ENCODE measurements at places on chromosomes 3 and 15.

- DNase-seq: no peak
These were observed 5.7 kb upstream of the BNIP2 start for GRCh38 chr15:59694779-59695178.

DNA sequence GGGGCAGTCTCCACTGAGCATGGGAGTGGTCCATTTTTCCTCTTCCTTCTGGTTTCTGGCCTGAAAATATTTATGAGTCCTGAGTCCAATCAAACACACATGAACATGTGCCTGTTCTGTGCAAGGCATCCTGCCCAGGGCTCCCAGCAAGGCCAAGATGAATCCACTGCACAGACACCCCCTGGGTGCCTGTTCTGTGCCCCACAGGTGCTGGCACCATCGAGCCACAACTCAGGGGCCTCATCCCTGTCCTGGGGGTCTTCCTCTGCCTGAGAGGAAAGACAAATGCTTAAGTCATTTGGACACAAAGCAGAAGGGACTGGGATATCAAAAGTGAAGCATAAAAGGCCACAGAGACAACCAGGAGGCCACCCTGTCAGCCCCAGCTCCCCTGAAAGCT is 87.4 kb upstream of the IQSEC1 start:
- DNase-seq: no peak

DNA sequence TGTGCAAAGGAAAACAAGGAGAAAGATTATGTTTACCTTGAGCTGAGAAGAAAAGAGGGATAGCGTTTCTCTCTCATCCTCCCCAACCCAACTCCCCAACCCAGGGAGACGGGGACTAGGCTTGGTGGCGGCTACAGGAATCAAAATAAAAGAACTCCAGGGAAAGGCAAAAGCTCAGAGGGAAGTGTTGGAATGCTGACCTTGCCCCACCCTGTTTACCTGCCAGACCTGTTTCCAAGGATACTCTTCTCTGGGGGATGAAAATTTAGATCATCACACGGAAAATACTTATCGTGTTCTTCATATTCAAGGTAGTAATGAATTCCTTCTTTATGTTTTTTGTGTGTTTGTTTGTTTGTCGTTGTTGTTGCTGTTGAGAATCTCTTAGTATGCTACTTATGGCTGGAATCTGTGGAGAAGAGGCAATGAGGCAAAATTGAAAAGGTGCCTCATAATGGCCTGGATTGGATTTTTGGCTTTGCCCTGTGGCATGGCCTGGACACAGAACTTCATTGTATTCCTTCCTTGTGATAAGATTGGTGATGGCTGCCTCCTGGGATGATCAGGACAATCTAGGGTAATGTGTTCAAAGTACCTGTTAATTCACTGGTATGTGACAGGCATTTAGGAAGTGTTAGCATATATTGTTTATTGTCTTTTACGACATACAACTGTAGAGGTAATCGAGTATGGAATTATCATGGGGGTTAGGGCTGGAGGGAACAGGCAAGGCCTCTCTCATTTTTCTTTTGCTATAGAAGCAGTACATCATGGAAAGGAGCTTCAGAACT is 11.1 kb upstream of the TPRG1 start:
- no peak for DNase-seq

- DNase-seq: no peak
These were observed 56.4 kb upstream of the RASGRP1 start for GRCh38 chr15:38620851-38621594.

DNA sequence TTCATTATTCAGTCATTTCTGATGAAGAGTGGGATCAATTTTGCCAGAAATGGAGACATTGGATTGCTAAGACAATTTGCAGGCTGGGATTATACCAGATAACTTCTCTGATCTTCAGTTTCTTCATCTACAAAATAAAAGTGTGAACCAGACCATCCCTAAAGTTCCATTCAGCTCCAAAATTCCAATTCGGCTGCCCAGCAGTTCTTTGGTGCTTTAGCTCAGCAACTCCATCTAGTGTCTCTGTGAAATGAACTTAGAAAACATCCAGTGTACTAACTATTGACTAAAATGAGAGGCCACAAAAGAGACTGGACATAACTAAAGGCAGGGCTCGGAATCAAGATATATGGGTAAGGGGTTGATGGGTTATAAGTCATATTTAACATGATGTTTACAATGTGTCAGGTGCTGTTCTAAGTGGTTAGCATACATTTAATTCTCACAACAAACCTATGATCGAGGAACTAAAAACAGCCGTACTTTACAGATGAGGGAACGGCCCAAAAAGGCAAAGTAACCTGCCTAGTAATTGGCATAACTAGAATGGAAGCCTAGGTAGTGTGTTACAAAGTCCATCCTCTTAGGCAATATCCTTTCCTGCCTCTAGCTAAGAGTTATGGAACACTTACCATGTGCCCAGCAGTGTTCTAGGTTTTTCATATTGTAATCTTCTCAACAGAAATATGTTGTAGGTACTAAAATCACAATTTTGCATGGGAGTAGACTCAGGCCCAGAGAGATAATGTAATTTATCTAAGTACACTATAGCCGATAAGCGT is 17.0 kb downstream of the THAP10 start:
- DNase-seq: no peak

DNA sequence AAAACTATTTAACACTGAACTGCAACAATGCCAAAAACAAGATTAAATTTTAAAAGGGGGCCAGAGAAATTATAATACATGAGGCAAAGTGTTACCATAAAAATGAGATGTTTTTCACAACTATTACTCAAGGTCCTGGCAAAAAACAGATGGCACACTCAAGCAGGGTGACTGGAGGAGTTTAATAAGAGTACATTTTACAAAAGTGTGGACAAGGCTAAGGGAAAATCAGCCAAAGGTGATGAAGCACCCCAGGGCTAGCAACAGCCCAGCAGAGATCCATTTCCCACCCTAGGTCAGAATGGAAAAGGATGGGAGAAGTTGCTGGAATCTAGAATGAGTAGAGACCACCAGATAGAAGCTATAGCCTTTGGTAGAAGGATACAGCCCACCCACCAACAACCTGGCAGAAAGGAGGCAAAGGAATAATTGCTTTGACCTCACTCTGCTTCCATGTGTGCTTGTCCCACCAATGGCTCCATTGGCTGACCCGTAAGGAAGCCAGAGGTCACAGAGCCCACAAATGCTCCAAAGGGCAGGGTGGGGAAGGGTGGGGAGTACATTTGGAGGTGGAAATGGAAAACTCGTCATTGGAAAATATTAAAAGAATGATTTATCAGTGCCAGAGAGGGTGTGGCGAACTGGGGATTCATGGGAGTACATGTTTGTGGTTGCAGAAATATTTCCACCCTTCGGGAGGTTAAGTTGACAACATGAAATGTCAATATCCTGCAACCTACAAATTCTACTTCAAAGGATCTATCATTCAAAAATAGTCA is 161.0 kb upstream of the UBE2E2 start:
- no peak for DNase-seq

DNA sequence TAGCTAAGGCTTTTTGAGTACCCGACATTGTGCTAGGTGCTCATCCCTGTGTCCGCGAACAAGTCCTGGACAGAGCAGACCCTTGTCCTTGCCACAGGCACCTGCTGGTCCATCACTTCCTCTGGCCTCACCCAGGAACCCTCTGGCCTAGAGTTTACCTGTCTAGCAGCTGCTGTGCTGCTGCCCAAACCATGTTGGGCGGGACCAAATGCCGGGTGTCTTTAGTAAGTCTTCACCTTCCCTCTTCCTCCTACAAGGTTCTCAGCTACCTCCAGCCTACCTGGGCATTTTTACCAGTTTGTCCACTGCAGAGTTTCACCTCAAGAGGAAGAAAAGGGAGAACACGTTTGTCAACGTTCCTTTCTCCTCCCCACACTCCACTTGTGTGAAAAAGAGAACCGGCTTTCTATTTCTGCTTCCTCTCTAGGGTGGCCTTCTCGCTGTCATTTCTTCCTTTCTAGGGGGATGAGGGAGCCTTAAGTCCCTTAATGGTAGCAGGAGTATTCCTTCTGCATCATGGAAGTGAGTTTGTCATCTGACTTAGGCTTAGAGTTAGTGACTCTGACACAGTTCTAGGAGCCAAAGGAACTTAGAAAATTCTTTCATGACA is 80.4 kb upstream of the GCNT3 start:
- DNase-seq: no peak

- no peak for DNase-seq
These were observed 99.8 kb downstream of the NSUN3 start for GRCh38 chr3:94162700-94163099.

GRCh38 chr3:134430950-134431445 is 54.8 kb downstream of the ANAPC13 start:
- no peak for DNase-seq

DNA sequence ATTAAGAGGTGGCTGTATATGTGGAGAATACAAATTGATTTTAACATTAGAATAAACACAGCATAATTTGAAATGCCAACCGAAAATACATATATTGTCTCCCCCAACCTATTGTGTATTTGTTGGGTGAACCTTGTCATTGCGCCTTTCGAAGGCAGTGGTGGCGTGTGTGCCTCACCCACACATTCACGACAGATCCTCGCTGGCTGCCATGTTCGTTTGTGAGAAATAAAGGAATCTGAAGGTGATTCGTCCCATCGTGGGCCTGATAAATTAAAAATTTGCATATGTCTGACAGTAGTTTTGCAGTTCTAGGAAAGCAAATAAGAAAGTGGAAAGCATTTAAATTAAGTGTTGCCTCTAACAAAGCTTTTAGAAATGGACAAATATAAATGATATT is 222.8 kb upstream of the TOPAZ1 start:
- DNase-seq: no peak

DNA sequence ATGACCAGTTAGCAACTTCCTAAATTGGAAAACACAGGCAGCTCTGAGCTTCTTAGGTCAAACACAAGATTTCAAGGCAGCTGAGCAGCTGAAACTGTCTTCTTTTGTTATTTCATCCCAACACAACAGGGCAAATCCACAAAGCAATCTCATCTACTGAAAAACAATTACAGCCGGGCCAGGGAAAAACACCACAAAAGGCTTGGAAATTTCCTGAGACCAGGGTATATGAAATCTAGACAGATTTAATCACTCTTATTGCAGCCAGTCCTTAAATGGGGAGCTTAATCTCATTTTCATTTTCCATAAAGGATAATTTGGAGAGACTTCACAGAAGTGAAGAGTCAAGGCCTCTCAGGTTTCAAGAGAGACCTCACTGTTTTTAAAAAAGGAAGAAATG is 181.8 kb downstream of the SSR3 start:
- no peak for DNase-seq

- peak; percentile 78 for DNase-seq
These were observed 14.3 kb downstream of the SMC4 start for GRCh38 chr3:160413613-160414248.

GRCh38 chr3:37661615-37662306 is 199.9 kb upstream of the CTDSPL start:
- no peak for DNase-seq

DNA sequence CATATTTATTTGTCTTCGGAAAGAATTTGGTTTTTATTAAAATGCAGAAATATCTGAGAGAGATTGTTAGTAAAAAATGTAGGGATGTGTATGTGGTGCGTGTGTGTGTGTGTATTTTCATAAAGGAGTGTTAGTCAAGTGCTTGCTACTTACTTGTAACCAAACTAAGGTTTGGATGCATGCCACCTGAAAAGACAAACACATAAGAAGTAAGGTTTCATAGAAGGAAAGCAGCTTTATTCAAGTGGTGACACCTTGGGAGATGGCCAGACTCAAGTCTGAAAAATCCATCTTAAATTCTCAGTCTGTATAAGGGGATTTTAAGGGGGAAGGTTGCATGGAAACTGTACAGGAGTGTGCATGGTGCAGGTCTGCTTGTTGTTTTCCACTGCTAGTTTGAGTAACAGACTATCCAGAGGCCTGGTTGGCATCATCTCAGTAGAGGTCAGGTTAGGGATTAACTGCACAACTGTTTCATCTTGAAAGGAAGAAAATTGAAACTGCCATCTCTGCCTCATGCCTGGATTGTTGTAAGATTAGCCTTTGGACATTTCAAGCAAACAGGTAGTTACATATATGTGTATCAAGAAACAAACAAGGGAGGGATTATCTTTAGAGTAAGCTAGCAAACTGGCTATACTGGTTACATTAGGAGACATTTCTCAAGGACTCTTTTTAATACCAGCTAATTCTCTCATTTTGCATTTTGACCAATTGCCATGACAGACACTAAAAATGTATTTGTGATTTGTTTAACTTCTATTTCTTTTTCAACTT is 196.7 kb downstream of the EPHA6 start:
- DNase-seq: no peak

All from CD4-positive, alpha-beta T cell treated with Interleukin-17A for 1 hour (primary cell).